ENCODE measurements at places on chromosomes 13 and 19.

GRCh38 chr13:97566907-97567306 lies 132.9 kb downstream of the RAP2A start:
- DNase-seq: no peak

- DNase-seq: no peak
Observed at GRCh38 chr19:49987159-49987698, 26.3 kb upstream of the SIGLEC11 start.

DNA sequence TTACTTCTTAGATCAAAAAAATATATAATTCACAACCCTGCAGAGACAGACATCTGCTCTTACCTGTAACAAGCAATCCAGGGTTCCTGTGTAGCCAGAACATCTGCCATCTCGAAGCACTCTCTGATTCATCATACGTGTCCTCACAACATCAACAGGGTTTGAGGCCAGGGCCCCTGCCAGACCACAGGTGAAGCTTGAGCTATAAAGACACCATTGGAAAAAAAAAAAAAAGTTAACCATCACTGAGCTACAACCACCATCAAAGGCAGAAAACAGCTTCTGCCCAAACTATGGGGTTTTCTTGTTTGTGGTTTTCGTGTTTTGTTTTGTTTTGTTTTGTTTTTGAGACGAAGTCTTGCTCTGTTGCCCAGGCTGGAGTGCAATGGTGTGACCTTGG lies 19.3 kb downstream of the SLC25A30 start:
- no peak for DNase-seq

GRCh38 chr19:29278716-29279115 lies 65.8 kb upstream of the UQCRFS1 start:
- DNase-seq: no peak

DNA sequence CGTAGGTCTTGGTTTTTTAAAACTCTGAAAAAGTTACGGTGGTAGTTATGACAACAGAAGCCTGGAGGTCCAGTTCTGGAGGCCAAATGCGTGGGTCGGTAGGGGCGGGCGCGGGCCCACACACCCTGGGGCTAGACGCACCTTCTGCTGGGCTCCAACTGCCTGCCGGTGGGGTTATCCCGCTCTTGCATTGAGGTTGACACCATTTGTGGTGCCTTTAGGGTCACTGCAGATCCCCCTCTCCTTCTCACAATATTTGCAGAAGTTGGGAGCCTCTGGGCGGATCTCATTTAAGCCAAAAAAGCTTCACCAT lies 81.6 kb downstream of the CHST8 start:
- no peak for DNase-seq

DNA sequence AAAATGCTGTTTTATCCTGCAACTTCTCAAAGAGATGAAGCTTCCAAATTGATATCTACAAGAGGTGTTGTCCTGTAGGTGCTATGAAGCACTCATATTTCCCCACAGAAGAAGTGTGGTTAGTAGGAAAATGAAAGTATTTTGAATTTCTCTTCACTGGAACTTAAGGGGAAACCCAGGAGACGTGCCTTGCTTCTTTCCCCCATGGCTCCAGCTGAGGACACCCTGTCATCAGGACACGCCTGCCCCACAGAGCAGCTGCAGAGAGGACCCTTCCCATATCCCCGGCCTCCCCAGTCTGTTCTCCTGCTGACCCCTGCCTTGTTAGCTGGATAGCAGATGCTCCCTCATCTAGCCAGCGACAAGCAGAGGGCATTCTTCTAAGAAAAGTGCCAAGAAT lies 371.3 kb downstream of the COG6 start:
- no peak for DNase-seq

GRCh38 chr19:42075364-42075615 lies 676 bp upstream of the ZNF574 start:
- DNase-seq: no peak

DNA sequence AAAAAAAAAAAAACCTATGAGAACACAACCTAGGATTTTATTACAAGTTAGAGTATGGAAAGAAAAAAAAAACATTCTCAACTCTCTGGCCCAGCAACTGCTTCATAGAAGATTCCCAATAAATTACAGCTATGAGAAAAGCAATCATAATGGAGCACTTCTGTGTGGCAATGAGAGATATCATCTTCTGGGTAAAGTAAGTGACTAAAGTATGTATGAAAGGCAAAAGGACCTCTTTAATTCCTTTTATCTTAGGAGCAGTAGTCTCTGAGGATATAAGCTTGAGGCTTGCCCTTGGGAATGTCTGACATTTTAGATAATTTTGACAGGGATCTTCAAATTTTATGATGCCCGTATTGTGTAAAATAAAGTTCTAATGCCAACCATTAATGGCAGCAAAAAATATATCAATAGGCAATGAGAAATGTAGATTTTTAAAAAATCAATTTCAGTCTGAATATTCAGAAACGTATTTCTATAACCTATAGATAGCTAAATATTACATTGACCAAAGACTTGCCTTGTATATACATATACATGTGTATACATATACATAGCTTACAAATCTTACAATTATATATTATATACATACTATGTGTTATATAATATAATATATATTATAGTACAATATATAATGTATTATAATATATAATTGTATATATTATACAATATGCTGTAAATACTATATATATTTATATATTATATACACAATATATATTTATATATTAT lies 823.9 kb upstream of the SLITRK1 start:
- DNase-seq: no peak

DNA sequence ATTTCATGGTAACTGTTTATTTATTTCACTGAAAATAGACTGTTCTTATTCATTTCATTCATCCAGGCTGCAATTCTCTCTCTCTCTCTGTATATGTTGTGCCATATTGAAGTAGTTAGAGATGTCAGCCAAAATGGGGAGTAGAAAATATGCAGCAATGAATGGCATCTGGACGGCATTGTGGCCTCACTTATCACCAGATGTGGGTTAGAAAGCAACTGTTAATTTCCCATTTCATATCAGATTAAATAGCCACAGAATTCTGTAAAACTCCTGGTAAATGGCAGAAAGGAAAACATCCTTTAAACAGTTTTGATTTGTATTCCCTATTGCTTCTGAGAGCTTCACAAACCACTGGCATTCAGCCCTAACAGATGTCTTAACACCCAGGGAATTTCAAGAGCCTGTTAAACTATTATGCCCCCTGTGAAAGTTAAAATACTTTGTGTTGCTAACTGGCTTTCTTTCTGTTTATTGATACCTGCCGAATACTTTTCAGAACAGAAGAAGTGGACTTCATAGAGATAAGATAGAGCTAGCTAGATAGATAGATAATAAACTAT lies 1763.3 kb upstream of the MIR17HG start:
- DNase-seq: no peak

DNA sequence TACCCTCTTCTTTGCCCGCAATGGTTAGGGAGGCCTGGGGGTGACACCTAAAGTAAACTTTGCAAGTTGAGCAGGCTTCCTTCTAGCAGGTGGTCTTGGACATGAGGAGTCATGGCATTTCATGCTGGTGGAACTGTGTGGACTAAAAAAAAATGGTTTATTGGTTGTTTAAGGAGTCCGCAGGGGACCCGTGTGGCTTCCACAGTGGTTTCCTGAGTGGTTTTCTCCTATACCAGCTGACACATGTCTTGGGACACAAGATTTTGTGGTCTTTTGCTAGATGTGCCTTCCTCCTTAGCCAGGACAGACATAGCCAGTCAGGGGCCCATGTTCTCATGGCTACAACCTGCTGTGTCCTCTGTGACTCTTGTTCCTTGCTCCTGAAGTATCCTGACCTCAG lies 1.5 kb downstream of the ZNF543 start:
- DNase-seq: no peak

GRCh38 chr13:35039012-35039411 lies 96.9 kb downstream of the NBEA start:
- DNase-seq: no peak

- DNase-seq: no peak
Observed at GRCh38 chr19:49791776-49792445, 21.2 kb downstream of the FUZ start.

- no peak for DNase-seq
Observed at GRCh38 chr19:50290011-50290410, 39.2 kb downstream of the KCNC3 start.

DNA sequence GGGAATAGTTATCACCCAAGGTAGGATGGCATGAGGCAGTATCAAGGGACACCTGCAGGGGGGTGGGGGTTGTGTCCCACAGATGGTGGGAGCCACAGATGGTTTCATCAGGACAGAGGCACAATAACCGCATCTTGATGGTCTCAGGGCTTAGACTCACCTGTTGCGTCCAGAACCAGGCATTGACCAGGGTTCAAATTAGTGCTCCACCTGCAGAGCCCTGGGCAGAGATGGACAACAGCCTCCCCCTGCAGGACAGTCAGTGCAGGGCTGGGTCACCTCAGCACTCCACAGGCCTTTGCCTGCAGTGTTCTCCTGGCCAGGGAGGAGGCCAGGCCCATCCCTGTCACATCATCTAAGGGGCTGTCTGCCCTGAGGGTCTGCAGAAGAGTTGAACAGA lies 14.5 kb upstream of the CEACAM1 start:
- DNase-seq: no peak

- peak; percentile 15 for DNase-seq
Observed at GRCh38 chr19:34145741-34146202, 26.5 kb upstream of the LSM14A start.

- DNase-seq: no peak
Observed at GRCh38 chr19:43739439-43740235, 15.1 kb downstream of the SMG9 start.

All from COR-L47 (cell line).